MV-4-11 (cell line): ENCODE measurements at places on chromosomes 12 and 14.

DNA sequence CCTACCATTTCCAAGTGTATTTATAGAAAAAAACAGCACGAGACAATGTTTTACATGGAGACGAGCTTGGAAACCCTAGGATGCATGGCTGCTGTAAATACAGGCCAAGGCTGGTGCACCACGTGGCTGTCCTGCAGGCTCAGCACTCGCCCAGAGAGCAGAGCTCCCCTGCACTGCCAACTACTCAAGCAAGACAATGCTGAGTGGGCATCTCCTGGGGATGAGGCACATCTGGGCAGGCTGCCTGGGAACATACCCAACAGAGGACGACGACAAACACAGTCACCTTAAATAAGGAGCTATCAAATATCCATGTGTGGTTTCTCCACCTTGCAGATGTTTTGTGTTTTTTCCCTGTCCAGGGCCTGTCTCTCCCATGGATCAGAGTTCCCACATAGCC is 128.3 kb upstream of the PRMT8 start:
- no peak for DNase-seq

- no peak for DNase-seq
Measured at GRCh38 chr14:65263177-65263788, 149.2 kb upstream of the FUT8 start.

GRCh38 chr12:2372735-2373134 is 319.9 kb downstream of the CACNA1C start:
- no peak for DNase-seq

DNA sequence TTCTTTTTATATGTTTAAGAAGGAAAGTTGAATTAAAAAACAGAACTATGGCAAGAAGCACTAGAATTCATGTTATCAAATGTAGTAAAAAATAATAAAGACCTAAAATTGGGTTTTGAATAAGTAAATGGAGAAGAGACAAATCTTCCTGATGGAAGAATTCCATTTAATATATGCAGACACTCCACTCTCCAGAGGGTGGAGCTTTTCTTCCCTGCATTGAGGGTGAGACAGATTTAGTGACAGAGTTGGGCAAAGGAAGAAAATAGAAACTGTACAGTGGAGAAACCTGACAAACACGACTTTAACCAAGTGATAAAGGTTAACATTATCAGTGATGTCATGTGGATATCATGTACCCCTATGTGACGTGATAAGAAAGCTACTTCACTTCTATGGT is 217.6 kb downstream of the PRKD1 start:
- no peak for DNase-seq

- no peak for DNase-seq
Measured at GRCh38 chr12:9636851-9637206, 29.1 kb upstream of the KLRB1 start.

DNA sequence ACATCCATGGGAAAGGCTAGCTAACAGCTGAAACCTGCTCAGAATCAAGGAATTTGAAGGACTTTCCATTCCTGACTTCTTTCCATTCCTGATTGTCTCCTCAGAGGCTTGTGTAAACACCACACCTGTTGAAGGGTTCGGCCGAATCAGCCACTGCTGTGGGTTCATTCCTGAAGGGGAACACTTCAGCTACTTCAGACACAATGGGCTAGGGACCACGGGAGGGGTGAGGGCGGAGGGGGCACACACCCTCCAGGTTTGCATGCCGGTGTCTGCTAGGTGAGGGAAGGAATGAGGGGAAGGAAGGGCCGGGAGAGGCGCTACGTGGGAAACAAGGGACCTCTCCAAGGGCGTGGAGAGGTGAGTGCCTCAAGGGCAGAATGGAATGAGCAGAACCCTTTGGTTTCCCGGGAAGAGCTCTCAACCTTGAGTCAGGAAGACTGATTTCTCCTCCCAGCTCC is 1.3 kb downstream of the GPRC5A start:
- DNase-seq = no peak

GRCh38 chr12:14890701-14891100 is 5.0 kb upstream of the MGP start:
- DNase-seq = no peak

- DNase-seq = no peak
Measured at GRCh38 chr12:38201461-38202276, 114.9 kb upstream of the ALG10B start.

GRCh38 chr12:53585448-53586125 is 40.6 kb downstream of the ATF7 start:
- no peak for DNase-seq

DNA sequence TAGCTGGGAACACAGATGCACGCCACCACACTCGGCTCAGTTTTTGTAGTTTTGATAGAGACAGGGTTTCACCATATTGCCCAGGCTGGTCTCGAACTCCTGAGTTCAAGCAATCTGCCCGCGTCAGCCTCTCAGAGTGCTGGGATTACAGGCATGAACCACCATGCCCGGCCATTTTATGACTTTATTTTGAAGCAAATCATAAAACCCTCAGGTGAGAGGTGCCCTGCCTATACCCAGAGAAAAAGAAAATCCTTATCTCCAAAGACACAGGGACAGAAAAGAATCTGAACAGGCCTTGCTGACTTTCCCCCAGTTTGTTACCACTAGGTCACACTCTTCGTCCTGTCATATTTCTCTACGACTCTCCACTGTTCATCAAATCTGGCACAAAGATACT is 48.8 kb downstream of the DAO start:
- no peak for DNase-seq

DNA sequence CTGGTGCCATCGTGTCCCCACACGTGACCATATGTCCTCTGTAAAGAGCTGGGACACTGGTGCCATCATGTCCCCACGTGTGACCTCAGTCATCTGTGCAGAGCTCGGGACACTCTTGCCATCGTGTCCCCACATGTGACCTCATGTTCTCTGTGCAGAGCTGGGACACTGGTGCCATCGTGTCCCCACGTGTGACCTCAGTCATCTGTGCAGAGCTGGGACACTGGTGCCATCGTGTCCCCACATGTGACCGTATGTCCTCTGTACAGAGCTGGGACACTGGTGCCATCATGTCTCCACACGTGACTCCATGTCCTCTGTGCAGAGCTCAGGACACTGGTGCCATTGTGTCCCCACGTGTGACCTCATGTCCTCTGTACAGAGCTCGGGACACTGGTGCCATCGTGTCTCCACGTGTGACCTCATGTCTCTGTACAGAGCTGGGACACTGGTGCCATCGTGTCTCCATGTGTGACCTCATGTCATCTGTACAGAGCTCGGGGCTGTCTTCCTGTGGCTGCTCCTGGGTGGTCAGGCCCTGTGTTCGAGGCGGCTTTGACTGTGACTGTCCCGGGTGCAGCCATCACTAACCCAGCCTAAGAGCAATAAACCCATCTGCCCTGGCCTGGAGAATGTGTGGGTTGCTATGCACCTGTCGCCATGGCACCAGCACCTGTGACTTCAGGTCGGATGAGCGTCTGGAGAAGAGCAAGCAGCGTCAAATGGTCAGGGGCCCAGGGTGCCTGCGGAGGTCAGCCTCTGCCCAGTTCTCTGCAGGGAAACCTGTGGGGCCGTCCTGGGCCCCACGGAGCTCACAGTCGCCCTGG is 334.4 kb downstream of the ADGRD1 start:
- no peak for DNase-seq

GRCh38 chr14:60195179-60195810 is 30.1 kb upstream of the DHRS7 start:
- no peak for DNase-seq

DNA sequence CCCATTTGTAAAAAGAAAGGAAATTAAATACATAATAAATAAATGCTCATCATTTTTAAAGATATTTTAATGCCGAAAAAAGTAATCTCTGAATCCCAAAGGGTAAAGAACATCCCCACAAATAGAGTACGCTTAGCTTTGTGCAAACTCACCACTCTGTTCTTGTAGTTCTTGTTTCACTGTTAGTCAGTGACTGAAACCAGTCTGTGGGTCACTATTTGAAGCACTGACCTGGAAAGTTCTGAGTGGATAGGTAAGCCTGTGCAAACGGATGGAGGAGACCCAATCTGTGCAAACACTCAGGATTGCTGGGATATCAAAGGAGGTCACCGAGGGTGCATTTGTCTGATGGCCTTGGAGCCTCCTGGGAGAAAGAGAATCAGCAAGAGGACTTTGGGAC is 68.1 kb upstream of the TSPAN11 start:
- DNase-seq = no peak

GRCh38 chr14:37153483-37153882 is 18.9 kb downstream of the SLC25A21 start:
- no peak for DNase-seq

- DNase-seq = no peak
Measured at GRCh38 chr12:121611306-121611705, 15.0 kb upstream of the ORAI1 start.

- DNase-seq = no peak
Measured at GRCh38 chr14:50577982-50578381, 18.0 kb downstream of the ATL1 start.

GRCh38 chr12:123967121-123967586 is 5.5 kb downstream of the CCDC92 start:
- no peak for DNase-seq

DNA sequence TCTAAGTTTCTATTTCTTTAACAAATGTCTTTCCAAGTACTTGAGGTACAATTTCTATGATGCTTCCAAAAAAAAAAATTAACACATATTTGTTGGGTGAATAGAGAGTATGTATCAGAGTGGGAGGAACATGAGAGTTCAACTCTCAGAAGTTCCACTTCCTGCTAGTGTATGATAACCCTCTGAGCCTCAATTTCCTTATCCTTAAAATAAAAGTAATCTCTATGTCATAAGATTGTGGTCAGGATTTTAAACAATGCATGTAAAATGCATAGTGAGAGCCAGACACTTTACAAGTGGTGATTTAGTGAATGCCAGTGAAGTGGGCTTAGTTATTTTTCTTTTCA is 270.3 kb upstream of the AMIGO2 start:
- peak; percentile 59 for DNase-seq

DNA sequence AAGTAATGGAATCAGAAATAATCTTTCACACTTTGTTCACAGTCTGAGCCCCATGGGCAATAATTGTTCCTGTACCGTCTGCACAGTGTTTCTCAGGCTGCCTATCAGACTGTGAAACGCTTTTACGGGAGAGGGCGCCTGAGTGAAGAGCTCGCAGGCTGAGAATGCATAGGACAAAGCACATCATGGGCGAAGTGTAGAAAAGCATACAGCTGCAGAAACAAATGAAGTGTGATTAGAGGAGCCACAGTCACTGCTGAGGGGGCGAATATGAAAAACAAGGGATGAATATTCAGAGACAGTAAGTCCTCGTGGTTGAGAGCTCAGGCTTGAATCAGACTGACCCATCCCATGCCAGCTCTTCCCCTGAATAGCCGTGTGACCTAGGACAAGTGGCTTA is 438.4 kb upstream of the DCN start:
- DNase-seq = no peak

DNA sequence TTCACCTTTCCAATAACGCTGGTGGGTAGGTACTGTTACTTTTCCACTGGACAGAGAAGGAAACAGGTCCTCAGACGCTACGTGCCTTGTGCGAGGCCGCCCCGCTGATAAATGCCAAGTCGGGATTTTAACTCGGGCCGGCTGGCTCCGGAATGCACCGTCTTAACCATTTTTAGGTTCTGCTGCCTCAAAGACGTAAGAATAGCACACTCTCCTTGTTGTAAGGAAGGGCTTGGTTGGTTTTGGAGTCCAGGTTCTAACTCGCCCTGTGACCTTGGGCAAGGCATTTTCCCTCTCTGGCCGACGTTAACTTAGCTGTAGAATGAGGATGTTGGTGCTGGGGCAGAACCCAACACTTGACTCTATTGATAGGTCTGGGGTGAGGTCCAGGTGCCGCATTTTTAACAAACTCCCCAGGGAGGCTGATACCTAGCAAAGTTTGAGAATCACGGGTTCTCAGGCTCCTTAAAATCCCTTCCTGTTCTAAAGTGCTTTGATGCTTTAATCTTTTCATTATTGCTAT is 814 bp downstream of the ANKRD13A start:
- DNase-seq = no peak
